ENCODE measurements at places on chromosomes 11 and 22.

GRCh38 chr22:49964136-49965090 is 3.8 kb downstream of the PIM3 start:
- DNase-seq = no peak

- DNase-seq = no peak
Observed at GRCh38 chr22:20569059-20570058, 61.9 kb downstream of the MED15 start.

- no peak for DNase-seq
Observed at GRCh38 chr22:24501301-24502005, 6.3 kb downstream of the UPB1 start.

DNA sequence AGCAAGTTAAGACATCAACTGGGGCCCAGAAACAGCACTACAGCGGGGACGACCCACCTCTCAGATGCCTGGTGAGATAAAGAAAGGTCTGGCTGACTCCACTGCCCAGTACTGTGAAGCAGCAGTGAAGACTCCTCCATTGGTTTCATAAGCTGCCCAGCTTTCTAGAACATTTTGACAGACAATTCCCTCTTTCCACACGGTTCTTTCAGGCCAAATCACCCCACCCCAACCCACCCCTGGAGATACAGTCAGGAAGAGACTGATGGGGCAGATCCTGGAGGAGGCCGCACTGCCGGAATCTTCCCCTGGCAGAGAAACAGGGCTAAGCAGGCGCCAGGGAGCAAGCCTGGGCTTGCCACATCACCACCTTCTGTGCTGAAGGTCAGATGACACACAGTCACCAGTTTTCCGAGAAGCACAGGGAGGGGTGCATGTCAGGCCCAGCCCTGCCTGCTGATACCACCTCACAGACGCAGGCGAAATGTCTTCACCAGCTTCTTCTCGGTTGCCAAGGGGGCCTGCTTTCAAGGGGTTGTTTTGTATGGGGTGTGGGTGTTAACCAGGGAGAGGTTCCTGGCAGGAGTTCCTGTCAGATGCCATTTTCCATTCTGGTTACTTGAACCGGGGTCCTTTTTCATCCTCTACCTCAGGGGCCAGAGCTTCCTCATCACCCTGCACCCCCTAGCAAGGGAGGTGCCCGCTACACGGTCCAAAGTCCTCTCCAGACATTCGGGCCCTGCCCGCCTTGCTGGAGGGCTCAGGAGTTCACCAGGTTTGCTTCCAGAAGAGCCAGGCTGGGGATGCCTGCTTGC is 1.4 kb upstream of the NEAT1 start:
- peak; percentile 46 for DNase-seq

- DNase-seq = peak; percentile 27
Observed at GRCh38 chr11:118953265-118953664, 2.8 kb upstream of the UPK2 start.

GRCh38 chr11:22808571-22809197 is 20.9 kb downstream of the SVIP start:
- no peak for DNase-seq

- peak; percentile 62 for DNase-seq
Observed at GRCh38 chr11:17386331-17387084, 2.0 kb downstream of the KCNJ11 start.

DNA sequence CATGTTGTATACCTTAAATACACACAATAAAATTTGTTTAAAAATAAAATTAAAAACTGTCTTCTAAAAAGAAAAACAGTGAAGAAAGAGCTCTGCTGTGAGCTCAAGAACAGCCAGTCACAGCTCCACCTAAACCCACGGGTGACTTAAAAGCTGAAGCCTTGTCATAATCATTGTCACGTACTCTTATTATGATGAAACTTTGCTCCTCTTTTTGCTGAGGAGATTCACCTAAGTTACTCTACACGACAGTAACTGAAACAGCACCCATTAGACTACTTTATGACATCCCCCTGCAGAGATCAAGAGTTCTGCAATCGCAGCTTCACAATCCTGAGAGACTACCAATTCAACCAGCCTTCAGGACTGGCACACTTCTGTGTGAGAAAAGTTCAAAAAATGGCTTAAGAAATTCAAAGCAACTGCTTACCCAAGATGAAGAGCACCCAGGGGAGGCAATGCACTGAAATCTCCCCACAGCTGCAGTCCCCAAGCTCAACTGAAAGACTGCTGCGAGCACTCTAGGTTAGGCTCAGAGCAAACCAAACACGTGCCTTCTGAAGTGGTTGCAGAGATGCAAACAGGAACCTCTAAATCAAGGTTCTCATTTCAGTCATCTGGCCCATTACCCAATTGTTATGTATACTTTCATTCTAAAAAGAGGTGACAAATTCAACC is at the start of gene JAML:
Gene JAML, minus strand, starts transcription at position 501 of the 678 bp plus-strand sequence. CDS start 10,145 bp downstream, outside the sequence.
- DNase-seq = no peak

DNA sequence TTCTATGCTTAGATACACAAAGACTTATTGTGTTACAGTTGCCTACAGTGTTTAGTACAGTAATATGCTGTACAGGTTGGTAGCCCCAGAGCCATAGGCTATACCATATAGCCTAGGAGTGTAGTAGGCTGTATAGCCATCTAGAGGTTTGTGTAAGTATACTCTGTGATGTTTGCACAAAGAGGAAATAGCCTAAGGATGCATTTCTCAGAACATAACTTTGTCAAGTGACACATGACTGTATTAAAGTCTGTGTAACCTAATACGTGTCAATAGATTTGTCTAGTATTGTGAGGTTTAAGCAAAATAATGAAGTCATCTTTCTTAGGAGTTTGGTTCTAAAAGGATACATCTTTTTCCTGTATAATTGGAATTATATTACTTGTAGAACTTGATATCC is 5.5 kb downstream of the ZC3H12C start:
- no peak for DNase-seq

DNA sequence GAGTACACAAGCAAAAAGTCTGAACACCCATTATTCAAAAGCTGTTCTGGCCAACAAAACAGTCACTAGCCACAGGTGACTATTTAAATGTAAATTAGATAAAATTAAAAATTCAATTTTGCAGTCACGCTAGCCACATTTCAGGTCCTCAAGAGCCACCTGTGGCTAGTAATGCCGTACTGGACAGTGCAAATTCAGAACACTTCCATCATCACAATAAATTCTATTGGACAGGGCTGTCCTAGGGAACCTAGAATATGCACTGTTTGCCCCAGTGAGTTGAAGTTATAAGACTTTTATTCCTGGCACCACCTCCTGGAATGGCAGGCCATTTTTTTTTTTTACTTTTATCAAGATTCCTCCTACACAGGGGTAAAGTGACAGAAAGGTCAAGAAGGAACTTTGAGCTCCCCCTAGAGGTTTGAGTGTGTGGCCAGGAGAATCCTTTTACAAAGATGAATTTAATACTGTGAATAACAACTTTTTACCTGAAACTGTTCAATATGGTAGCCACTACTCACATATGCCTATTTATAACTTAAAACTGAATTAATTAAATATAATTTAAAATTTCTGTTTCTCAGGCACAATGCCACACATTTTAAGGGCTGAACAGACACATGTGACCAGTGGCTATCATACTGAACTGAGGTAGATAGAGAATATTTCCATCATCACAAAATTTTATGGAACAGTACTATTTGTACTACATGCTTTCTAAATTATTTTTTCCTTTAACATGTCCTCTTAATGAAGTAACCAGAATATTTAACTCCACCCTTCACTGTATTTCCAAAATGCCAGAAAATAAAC is 6.5 kb downstream of the MSANTD2 start:
- no peak for DNase-seq

GRCh38 chr11:35842958-35843357 is 100.9 kb upstream of the LDLRAD3 start:
- DNase-seq = no peak

DNA sequence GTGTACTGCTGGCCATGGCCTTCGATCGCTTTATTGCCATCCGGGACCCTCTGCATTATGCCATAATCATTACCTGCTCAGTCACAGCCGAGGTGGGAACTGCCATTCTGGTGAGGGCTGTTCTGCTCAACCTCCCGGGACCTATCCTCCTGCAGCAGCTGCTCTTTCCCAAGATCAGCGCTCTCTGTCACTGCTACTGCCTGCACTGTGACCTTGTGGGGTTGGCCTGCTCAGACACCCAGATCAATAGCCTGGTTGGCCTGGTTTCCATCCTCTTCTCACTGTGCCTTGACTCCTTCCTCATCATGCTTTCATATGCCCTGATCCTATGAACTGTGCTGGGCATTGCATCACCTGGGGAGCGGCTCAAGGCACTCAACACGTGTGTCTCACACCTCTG is 24.9 kb upstream of the TRIM21 start:
- DNase-seq = no peak

GRCh38 chr11:119906376-119906775 is 177.4 kb upstream of the NECTIN1 start:
- no peak for DNase-seq

DNA sequence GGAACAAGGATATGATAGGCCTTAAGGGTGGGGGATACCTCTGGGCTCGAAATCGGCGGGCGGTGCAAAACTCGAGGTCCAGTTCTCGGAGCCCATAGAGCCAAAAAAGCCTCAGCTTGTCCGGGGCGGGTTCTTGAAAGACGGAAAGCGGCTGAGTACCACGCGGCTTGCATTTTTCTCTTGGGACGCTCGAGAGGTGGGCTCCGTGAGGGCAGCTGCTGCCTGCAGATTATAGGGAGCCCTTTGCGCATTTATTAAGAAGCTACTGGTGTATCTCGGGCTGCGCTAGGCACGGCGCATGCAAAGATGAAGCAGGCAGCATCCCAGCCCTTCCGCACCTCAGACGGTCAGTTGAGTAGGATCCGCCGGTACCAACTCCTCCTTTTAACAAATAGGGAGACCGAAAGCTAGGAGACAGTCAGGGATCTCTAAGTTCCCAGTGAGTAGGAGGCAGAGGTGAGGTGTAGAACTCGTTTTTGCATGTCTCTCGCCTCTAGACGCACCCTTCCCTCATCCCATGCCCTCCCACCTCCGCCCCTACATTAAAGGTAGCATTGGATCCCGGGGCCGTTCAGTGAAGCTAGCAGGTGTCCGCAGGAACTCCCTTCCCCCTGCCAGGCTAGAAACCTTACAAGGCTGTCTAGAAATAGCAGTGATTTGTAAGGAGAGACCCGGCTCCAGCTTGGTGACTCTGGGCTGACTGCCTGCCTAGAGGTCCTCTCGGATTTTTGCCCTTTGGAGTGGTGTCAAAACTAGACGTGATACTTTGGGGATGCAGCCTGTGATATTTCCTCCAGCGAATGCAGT is 768 bp downstream of the LDHA start:
- DNase-seq = peak; percentile 44

- DNase-seq = no peak
Observed at GRCh38 chr11:65410936-65411680, 11.5 kb upstream of the NEAT1 start.

DNA sequence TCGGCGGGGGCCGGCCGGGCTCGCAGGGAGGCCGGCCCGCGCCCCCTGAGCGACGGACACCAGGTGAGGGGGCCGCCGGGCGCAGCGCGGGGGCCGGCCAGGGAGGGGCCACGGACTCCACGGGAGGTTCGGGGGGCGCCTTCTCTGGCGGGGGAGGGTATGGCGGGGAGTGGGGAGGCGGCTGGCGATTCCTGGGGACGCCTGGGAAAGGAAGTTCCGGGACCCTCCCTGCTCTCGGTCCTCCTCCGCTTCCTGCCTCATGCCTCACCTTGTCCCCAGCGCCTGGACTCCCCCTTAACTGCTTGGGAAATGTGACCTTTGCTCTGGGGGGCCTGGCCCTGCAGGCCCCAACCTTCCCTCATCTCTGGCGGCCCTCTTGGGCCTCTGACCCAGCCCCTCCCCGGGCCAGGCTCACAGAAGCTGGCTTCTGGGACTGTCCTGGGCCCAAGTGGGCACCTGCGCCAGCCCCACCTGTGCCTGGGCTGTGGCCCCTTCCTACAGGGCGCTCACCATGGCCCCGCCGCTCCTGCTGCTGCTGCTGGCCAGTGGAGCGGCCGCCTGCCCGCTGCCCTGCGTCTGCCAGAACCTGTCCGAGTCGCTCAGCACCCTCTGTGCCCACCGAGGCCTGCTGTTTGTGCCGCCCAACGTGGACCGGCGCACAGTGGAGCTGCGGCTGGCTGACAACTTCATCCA is 516 bp downstream of the LRFN4 start:
- DNase-seq = no peak

DNA sequence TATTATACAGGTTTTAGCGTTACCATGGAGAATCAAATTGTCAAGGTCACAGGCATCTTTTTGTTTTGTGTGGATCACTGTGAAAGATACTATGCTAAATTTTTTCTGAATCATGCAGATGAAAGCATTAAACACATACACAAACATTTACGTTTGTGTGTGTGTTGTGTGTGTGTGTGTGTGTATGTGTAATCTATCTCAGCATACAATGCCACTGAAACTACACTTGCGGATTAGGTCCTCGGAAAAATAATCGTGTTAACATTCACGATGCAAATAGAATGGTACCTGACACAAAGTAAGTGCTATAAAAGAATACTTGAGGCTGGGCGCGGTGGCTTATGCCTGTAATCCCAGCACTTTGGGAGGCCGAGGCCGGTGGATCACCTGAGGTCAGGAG is 41.9 kb upstream of the TOP3B start:
- no peak for DNase-seq

GRCh38 chr11:93225662-93226061 is 27.9 kb upstream of the SLC36A4 start:
- no peak for DNase-seq

GRCh38 chr11:75930534-75930933 is 115.5 kb downstream of the UVRAG start:
- DNase-seq = no peak

GRCh38 chr11:130897262-130898182 is 18.8 kb downstream of the SNX19 start:
- DNase-seq = no peak

- no peak for DNase-seq
Observed at GRCh38 chr11:3186166-3186953, 21.2 kb upstream of the OSBPL5 start.

- no peak for DNase-seq
Observed at GRCh38 chr11:114929351-114930000, 251.1 kb downstream of the NXPE2 start.

DNA sequence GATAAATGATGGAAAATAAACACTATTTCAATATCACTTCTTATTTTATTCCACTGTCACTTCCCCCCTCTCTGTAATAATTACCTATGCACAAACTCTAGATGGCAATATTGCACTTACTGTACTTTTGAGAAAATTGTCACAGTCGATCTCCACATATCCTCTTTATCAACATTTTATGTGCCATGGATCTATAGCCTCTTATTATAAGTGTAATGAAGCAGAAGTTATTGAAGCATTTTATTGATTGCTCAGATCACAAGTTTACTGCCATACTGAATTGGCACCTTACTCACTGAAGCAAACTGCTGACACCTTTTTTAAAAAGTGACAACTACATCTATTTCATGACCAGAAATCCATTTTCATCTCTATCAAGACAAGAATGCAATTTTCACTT is 133.4 kb downstream of the DCDC1 start:
- no peak for DNase-seq

Measured in NCI-H187 (cell line).